ENCODE measurements at places on chromosomes 6 and 20. TPM values are rescaled to one million over a fixed set of nuclear protein-coding genes. Genes with fewer than 3 reads are reported as not detected.
A peak's percentile ranks its signal among the peaks of the same experiment; 100 is the strongest.

- no peak for DNase-seq
These were observed 5.5 kb downstream of the BFSP1 start for GRCh38 chr20:17525650-17526049.

DNA sequence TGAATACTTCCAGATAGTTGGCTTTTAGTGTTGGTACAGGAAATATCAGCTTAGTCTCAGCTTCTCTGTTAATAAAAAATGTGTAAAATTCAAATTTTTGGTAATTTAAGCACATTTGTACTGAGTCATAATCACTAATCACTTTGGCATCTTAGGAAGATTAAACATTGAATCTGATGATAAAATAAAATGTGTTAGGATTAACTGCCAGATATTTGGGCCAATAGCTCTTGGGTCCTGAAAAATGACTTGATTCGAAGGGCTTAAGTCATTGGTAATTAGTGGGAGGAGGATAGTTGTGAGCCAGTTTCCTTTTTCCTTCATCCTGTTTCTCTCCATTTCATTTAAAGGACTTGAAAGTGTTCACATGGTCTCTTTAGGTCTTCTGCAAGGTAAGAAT lies 426.1 kb downstream of the RFPL4B start:
- DNase-seq, result no peak

DNA sequence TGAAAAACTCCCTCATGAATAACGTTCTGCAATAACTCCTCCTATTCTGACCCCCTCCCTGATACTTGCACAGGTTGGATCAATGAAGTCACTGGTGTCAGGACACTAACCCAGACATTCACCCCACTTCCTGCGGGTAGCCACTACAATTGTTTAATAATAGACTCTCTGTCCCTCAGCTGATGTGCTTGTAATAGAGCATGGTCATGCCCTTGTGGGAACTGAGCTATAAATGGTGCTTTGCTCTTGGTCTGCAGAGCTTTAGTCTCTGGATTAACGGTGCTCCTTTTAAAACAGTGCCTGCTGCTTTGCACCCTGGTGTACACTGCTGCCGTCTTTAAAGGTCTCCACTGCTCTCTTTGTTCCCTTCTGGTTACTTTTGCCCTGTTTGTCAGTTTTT lies 127.3 kb downstream of the BACH2 start:
- DNase-seq, result no peak

CRNKL1 gene
- total RNA-seq, result 28.4 TPM

GRCh38 chr6:83633609-83634008 lies 75.3 kb downstream of the SNAP91 start:
- DNase-seq, result no peak

GRCh38 chr20:47663354-47664067 lies 121.8 kb downstream of the SULF2 start:
- DNase-seq, result peak; percentile 70

FLRT3 gene
- 19.0 TPM for total RNA-seq

SEMG1 gene
- not detected for total RNA-seq

EPHA7 gene
- total RNA-seq, result 0.60 TPM

- no peak for DNase-seq
These were observed at the start of gene TREM1 for GRCh38 chr6:41286544-41287346. TSS of gene TREM1 (minus strand) at chr6:41286682. CDS start at chr6:41286655, 27 bp downstream.

GRCh38 chr6:132792510-132792909 lies 5.9 kb downstream of the SLC18B1 start:
- DNase-seq, result peak; percentile 19

DNA sequence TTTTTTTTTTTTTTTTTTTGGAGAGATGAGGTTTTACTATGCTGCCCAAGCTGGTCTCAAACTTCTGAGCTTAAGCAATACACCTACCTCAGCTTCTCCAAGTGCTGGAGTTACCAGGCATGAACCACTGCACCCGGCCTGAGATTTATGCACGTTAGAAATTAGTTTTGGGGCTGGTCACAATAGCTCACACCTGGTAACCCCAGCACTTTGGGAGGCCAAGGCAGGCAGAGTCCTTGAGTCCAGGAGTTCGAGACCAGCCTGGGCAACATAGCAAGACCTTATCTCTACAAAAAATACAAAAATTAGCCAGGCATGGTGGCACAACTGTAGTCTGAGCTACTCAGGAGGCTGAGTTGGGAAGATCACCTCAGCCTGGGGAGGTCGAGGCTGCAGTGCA lies 51.9 kb downstream of the CD24 start:
- no peak for DNase-seq

GRCh38 chr6:128493877-128494276 lies 26.5 kb downstream of the PTPRK start:
- no peak for DNase-seq

DNA sequence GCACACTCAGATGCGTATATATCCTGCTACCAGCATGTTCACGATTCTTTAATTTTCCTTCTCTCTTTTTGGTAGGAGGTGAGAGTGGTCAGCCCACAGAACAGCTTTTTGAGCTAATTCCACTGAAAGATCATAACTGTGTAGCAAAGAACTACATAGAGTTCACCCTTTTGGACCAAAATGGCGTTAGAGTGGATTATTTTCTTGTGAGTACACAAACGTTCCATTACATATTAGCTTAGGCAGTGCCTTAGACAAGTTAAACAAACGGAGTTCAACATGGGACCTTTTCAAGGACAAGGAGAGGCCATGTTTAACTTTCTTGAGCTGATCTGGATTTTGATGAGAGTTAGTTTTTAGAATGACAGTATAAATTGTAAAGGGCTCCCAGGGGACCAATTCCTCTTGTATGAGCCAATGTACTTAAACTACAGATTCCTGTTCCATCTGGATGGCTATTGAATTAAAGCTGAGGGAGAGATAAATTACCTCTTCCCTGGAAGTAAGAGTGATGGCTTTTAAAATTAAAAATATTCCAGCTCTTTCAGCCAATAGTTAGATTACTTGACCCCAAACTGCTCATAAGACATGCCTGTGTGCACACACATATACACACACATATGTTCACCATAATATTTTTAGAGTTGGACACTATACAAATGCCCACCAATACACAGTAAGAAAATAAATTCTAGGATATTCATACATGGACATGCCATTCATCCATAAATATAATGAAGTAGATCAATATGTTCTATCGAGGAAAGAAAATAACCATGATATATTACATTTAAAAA lies 25.6 kb upstream of the ARMH2 start:
- DNase-seq, result no peak

GRCh38 chr6:71471718-71472117 lies 183.1 kb downstream of the OGFRL1 start:
- no peak for DNase-seq

GRCh38 chr6:148907573-148907972 lies 160.7 kb downstream of the UST start:
- no peak for DNase-seq

MUC21 gene
- total RNA-seq, result not detected

- peak; percentile 56 for DNase-seq
These were observed 92.4 kb downstream of the PRND start for GRCh38 chr20:4813863-4814695.

ADGB gene
- not detected for total RNA-seq

- DNase-seq, result no peak
These were observed 106.9 kb downstream of the TBX18 start for GRCh38 chr6:84657486-84657885.

DNA sequence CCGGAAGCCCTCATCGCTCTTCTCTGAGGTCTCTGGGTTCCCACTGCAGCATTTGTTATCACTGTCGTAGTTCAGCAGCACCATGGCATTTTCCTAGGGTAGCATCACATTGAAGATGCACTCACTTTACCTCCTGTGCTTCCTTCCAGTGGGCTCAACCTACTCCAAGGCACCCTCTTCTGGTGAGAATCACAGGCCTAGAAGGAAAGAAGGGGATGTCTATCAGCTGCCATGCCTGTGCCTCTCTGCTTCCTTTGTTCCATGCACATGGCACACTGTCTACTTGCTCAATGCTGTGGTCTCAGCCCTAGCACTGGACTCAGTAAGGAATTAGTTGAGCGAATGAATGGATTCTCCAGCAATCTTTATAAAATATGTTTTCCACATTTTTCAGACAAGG lies 22.6 kb downstream of the CST4 start:
- DNase-seq, result no peak

DNA sequence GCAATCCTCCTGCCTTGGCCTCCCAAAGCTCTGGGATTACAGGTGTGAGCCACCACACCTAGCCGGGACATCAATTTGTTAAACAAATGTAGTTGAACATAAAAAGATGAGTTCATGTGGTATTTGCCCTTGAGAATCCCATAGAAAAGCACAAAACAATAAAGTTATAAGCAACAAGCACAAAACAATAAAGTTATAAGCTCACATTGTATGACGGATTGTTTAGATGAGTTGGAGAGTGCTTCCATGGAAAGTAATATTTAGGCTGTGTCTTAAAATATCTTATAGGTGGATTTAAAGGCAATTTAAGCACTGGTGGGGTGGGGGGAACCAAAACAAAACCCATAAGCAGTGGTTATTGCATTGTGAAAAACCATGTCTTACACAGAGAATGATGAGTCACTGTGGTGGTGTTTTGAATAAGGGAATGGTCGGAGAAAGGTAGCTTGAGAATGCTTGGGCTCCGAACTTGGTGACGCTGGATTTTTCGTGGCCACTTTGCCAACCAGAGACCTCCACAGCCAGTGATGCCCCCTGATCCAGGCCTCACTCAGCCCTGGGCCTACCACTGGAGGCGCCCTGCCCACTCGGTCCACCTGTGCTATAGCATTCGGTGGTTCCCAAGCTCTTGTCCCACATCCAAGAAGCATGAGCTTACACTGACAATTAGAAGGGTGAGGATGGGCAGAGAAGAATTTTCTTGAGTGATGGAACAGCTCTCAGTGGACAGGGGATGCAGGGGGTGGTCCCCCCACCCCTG lies 256.0 kb downstream of the CDKAL1 start:
- no peak for DNase-seq

SLC17A2 gene
- not detected for total RNA-seq

DNA sequence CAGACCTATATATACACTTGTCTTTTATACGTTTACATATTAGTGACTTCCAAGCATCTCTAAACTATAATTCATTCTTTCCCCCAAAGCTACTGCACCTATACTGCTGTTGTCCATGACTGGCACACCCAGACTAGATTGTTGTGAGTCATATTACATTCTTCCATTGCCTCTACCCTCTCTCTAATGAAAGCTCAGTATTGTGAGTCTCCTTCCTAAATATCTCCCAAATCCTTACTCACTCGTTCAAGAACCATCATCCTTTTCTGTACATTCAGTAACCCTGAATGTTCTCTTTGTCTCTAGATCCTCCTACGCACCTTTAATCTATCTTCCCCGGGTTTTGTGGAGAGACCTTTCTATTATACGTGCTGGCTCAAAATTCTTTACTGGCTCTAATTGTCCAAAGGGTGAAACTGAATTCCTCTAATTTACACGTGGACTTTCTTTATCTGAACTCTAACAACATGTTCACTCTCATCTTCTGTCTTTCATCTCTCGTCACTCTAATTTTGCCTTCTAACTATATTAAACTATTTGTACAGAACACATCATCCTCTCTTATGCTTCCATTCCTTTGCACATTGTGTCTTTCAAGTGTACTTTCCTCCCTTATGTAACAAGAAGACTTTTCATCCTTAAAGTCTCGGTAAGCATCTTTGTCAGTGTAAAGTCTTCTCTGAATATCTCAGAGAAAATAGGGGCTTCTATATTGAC lies 109.3 kb downstream of the IBTK start:
- DNase-seq, result no peak

FOXF2 gene
- 2.4 TPM for total RNA-seq

DNA sequence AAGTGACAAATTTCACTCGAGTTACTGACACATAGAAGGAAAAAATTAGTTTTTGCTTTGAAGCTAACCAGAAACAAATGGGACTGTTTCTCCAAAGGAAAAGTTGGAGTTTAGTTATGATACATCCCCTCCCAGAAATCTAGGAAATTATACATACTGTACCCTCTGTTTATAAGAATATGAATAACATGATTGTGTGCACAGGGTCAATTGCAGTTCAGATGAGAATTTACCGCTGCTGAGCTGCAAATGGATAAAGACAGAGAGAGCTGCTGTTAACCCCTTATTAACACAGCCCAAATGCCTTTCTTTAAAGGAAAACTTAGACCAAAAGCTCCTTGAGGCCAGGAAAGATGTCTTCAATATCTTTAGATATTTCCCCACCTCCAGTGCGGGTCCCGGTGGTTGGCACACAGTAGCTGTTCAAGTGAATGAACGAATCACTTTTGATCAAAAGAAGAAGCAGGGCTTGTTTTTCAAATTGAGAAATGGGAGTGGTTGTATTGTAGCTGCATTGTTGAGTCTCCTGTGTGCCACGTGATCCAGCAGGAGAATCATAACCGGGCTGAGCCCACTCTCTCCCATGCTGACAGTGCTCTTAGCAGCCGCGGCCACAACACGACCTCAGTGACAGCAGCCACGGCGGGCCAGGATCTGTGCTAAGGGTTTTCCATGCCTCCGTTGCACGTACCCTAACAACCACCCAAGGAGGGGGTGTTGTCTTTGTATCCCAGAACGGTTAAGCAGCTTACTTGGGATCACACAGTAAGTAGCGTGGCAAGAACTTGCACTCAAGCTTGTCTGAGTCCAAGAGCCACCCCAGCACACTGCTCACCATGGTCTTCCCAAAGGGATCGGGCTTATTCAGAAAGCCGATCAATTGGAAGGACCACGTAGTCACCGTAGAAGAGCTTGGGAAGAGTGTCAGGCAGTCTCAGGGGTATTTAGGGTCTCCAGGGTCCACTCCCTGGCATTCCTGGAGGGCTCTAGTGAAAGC lies 53.5 kb upstream of the BMP6 start:
- DNase-seq, result no peak

TP53TG5 gene
- total RNA-seq, result not detected

DNA sequence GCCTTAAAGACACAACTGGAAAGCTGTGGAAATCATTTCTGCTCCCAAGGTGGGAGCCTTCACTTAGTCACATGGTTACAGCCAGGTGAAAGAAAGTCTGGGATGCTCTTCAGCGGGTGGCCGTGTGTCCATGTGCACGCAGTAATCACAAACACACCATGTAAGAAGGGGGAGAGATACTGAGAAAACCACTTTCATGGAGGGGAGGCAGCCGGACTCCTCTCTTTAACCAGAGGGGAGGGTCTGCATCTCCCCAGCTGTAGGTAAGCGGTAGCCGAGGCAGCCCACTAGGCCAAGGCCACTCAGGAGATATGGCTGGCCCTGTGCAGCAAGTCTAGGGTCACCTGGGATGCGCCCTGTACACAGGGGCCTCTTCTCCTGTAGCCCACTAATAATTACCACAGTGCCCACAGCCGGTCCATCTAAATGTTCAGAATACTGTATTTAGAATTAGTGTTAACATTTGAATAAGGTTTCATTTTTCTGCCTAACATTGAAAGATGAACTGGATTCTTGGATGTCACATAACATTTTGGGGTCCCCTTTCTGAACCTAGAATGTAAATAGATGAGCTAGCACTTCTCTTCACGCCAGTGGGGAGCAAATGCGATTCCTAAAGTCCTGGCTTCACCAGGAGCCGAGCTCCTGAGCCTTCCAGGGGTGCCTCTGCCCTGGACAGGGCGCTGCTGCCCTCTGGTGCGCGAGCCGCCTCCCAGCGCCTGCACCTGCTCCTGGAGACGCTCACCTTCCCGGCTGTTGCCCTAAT lies 15.9 kb downstream of the GPR31 start:
- peak; percentile 14 for DNase-seq

- DNase-seq, result no peak
These were observed 674.5 kb downstream of the HDGFL1 start for GRCh38 chr6:23243854-23244253.

GRCh38 chr6:69609836-69610472 lies 186.9 kb downstream of the LMBRD1 start:
- DNase-seq, result no peak

GRCh38 chr6:20631549-20631924 lies 97.3 kb downstream of the CDKAL1 start:
- no peak for DNase-seq

GRCh38 chr6:169859401-169859977 lies 108.1 kb downstream of the ERMARD start:
- no peak for DNase-seq

GRCh38 chr6:47169785-47170616 lies 127.9 kb upstream of the ADGRF1 start:
- no peak for DNase-seq
